ENCODE measurements at places on chromosomes 3 and 15.

GRCh38 chr3:42702982-42703694 is 540 bp upstream of the HHATL start:
- no peak for DNase-seq

- DNase-seq, result no peak
Measured at GRCh38 chr3:79769229-79769628, 1.4 kb upstream of the ROBO1 start.

GRCh38 chr3:39185959-39186691 is 6.3 kb downstream of the XIRP1 start:
- DNase-seq, result no peak

- peak; percentile 55 for DNase-seq
Measured at GRCh38 chr3:151146071-151146730, 56.8 kb downstream of the GPR171 start.

DNA sequence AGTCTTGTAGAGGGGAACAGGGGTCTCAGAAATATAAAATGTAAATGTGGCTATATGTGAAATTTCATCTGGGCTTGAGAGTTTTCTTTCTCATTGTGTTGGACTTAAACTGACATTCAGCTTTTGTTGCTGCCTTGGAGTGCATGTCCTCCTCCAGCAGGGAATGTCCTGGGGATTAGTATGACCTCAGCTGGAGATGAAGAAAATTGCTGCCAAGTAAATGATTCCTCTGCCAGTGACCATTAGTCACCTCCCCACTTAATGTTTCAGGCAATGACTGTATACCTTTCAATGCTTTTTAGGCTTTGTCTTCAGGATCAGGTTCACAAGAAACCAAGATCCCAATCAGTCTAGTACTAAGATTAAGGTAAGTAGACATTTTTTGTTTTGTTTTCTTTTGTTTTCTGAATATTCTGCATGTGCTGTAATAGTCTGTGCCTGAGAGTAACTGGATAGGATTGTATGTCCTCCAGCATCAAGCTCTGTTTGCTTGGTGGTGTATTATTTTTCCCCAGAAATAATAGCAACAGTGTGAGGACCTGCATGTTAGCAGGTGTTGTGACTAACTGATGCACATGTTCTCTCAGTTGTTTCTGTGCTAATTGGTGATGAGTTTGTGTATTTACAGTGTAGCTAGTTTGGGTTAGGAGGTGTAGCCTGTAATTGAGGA is 18.1 kb upstream of the SLC22A13 start:
- DNase-seq, result peak; percentile 89
